ENCODE measurements at places on chromosomes 3 and 15.

DNA sequence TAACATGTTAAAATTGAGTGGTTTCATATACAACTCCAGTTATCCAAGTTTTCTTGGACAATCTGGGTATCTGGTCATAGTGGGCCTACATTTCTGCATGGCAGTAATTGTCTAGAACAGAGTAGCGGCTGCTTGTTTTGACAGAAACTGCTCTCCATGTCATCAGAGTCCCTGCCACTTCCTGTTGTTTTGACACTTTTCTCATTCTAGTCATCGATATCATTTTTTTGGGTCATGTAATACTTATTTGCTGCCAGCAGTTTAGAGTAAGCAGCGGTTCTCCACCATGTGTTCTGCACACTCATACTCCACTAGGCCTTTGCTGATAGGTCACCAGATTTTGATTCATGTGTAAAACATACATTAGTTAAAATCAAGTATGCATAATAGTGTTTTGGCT, 81.5 kb downstream of the SLC25A26 start:
- DNase-seq, result no peak

GRCh38 chr15:38809621-38810020, 245.0 kb upstream of the RASGRP1 start:
- DNase-seq, result no peak

GRCh38 chr3:184636741-184637316, 75.0 kb downstream of the MAGEF1 start:
- DNase-seq, result peak; percentile 64

GRCh38 chr3:42161050-42161935, 70.1 kb downstream of the TRAK1 start:
- DNase-seq, result no peak

DNA sequence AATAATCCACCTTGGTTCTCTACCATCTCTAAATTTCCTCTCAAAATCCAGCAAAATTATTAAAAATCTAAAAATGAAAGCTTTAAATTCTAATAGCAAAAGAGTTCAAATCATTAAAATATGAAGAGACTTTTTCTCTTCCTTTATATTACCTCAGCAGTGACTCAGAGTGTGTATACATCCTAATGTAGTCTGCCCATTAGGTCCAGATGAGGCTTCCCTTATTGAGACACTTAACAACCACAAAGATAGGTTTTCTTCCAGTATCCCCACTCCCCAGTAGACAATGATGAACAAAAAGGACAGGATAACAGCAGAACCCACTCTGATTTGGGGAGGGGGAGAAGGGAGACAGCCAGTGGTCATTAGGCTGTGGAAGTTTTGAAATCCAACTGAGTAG, 61.5 kb upstream of the DCBLD2 start:
- no peak for DNase-seq

- no peak for DNase-seq
These were observed 211.9 kb downstream of the KCNAB1 start for GRCh38 chr3:156332304-156332703.
